Panc1 (cell line): ENCODE measurements at places on chromosomes 13 and 19. TPM values are rescaled to one million over a fixed set of nuclear protein-coding genes. Genes with fewer than 3 reads are reported as not detected.

ITM2B gene
- total RNA-seq, result 156 TPM

IGSF23 gene
- total RNA-seq, result not detected

KL gene
- total RNA-seq, result 0.28 TPM

DNA sequence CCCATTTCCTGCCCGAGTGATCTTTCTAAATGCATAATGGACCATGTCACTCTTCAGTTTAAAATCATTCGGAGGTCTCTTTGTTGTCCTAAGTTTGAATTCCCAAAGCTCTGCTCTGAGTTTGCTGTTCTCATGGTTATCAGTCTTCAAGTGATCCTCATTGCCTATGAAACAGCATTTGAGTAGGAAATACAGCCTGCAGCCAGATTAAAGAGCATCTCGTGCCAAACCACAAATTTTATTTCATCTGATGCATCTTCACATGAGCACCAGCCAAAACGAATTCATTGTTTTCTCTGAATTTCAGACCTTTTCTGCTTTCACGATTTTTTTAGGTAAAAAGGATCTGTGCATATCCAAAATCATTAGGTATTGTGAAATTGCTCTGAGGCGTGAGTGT is 299.6 kb downstream of the TDRD3 start:
- DNase-seq, result no peak

GRCh38 chr13:88068975-88069374 is 397.8 kb downstream of the SLITRK5 start:
- DNase-seq, result no peak

- no peak for DNase-seq
Measured at GRCh38 chr13:113837560-113838355, 26.1 kb downstream of the GAS6 start.

- no peak for DNase-seq
Measured at GRCh38 chr13:37241786-37242185, 136.3 kb upstream of the CSNK1A1L start.

DNA sequence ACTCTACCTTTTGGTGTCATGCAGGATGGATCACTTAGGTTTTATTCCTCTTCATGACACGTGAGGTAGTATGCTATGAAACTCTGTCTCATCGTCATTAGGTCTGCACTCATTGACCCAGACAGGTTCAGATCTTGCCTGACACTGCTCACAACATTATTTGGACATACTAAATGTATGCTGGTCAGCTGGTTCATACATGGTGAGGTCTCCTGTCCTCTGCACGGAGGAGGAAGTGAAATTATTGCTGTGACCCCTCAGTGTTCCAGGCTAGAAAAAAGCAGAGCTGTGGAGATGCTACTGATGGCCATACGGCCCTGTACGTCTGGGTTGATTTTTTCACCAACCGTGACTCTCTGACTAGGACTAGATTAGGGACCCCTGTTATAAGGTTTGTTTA is 35.8 kb downstream of the LATS2 start:
- no peak for DNase-seq

- DNase-seq, result no peak
Measured at GRCh38 chr13:36054041-36054440, 77.1 kb downstream of the DCLK1 start.
